ENCODE measurements at places on chromosomes 7 and 10. TPM values are rescaled to one million over a fixed set of nuclear protein-coding genes. Genes with fewer than 3 reads are reported as not detected.

PTTG1IP2 gene
- total RNA-seq: not detected

CALML5 gene
- total RNA-seq: not detected

ADIRF gene
- not detected for total RNA-seq

EPHA1 gene
- 4.7 TPM for total RNA-seq

TNS3 gene
- total RNA-seq: 3.8 TPM

TSPAN15 gene
- total RNA-seq: 49.8 TPM

SLC13A4 gene
- total RNA-seq: not detected
